ENCODE measurements at places on chromosomes 2 and 18.

DNA sequence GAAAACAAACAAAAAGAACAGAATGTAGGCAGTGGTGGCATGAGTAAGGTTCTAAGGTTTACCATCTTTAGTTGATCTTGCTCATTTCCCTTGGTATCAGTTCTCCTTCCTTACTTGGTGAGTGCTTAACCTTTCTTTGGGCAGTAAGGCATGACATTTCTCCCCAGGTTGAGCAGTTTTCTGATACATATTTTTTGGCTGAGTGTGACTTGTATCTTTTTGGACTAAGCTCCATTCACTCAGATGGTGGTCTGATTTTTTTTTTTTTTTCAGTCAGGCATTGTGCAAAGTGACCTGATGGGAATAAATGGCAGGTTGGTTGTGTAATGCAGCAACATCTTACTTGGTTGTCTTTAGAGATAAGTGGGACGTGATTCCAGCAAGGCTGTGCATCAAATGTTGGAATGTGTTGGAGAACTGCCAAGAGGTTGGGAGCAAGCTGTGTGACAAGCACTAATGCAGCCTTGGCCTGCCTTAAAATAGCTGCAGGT lies 15.1 kb downstream of the SPTBN1 start:
- peak; percentile 89 for DNase-seq

- DNase-seq: no peak
Observed at GRCh38 chr18:23340661-23341060, 112.4 kb upstream of the RIOK3 start.

DNA sequence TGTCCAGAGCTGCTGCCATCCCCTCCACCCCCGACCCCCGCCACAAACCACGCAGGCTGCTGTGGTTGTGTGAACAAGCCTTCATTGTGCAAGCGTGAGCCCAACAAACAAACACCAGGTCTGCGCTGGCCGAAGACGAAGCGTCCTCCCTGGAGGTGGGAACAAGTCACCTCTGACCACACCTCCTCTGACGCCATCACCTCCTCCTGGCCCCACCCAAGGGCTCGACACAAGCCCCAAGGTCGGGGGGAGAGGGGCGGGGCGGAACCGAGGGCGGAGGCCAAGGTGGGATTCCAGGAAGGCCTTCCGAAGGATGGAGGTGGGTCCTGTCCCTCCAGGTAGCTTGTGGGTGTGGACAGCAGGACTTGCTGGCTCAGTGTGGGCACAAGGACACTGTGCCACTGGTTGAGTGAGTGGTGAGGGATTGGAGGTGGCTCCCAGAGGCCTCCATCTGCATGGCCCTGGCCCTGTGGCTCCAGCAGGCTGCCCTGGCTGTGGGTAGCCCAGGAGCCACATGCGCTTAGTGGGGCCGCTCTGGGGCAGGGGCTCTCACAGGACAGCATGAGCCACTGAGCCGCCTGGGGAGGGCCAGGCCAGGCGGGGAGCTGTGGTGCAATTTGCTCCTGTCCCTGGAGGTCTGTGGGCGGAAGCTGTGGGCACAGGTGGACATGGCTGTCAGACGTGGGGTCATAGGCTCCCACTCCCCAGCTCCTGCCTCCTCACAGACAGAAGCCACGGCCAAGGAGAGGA lies 7.4 kb upstream of the GPR17 start:
- no peak for DNase-seq

- DNase-seq: no peak
Observed at GRCh38 chr2:61328707-61329251, 142.1 kb downstream of the USP34 start.

GRCh38 chr18:62249478-62250097 lies 62.5 kb downstream of the RELCH start:
- DNase-seq: peak; percentile 84

DNA sequence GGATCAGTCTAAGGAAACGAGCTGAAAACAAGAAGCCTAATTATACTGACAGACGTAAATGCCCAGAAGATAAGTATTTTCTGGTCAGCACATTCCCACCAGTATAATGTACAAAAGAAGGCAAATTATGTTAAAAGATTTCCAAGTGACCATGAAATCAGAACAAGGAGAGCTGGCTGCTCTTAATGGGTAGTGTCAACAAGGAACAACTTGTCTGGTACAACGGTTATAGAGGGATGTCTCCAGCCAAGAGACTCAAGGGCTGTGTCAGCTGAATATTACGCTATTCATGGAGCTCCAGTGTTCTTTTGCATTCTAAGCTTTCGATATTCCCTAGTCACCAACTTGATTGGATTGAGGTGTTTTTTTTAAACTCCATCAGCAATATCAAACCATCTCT lies 8.6 kb upstream of the L3MBTL4 start:
- no peak for DNase-seq

- DNase-seq: no peak
Observed at GRCh38 chr2:237572742-237573101, 6.3 kb downstream of the PRLH start.

- no peak for DNase-seq
Observed at GRCh38 chr2:118632921-118633320, 214.5 kb downstream of the EN1 start.

- no peak for DNase-seq
Observed at GRCh38 chr2:112074506-112074905, 19.4 kb downstream of the TMEM87B start.

- DNase-seq: no peak
Observed at GRCh38 chr2:46202987-46203386, 94.2 kb upstream of the EPAS1 start.

GRCh38 chr18:57915248-57915647 lies 112.1 kb upstream of the ATP8B1 start:
- DNase-seq: peak; percentile 49

DNA sequence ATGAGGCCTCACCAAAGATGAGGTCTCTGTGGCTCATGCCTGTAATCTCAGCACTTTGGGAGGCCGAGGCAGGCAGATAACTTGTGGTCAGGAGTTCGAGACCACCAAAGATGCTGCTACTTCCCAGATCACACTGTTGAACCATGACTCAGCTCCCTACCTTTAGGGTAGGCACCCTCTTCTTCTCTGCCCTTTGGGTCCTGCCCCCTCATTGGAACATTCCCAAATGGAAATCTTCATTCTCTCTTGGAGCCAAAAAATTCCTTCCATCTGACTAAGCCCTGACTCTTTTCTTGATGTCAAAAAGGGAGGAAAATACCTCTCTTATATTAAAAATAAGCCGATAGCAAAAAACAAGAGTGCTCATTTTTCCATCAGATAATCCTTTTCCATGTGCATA lies 183.5 kb downstream of the PAX3 start:
- DNase-seq: no peak

DNA sequence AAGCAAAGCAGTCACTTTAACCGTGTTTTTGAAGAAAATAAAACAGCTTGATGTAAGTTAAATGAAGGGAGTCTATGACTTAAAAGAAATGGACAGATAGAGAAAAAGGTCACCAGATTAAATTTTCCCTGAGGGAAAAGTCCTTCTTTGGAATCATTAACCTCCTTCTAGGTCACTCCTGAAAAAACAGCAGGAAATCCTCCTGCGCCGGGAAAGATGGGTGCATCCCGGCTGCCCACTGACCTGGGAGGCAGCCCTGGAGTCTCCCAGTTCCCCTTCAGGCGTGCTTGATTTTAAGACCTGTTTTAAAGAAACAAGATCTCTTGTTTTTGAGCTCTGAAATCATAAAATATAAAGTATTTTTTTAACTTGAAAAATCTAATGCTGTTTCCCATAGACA lies 18.4 kb upstream of the ZNF521 start:
- DNase-seq: no peak

GRCh38 chr18:79542876-79543750 lies 136.5 kb upstream of the CTDP1 start:
- no peak for DNase-seq

- no peak for DNase-seq
Observed at GRCh38 chr2:236964291-236964690, 121.4 kb upstream of the COPS8 start.

DNA sequence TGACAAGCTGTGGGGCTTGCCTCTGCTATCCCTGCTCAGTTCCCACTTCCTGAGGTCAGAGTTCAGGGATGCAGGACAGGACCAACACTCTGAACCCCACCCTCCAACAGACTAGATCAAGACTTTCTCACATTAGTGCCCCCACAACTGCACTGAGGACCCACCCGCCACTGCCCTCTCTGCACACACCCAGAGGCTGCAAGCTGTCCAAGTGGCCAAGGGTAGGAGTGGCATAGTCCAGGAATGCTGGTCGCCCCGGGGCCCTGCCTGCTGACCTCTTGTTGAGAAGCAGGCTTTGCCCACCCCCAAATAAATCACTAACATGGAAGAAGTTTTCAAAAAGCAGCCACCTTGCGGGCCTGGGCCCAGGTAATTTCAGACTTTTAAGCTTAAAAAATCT lies 5.5 kb upstream of the KIF1A start:
- no peak for DNase-seq

- no peak for DNase-seq
Observed at GRCh38 chr2:149731079-149731478, 143.5 kb upstream of the MMADHC start.

- DNase-seq: peak; percentile 84
Observed at GRCh38 chr2:74876081-74876886, 42.4 kb downstream of the HK2 start.

DNA sequence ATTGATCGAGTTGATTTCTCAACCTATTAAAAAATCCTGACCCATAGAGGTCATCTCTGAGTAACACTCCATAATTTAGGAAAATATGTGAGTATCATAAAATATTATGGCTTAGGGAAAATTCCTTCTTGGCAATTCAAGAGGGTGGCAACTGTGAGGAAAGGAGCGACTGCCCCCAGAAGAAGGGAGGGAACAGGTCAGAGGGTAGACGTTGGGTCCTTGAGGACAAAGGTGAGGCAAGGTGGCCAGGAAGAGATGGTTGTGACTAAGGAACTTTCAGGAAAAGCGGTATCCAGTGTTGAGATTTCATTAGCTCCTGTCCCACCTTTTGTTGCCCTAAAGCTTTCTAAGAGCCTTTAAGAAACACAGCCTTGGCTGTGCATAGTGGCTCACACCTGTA lies 10.5 kb upstream of the AGAP1 start:
- no peak for DNase-seq

DNA sequence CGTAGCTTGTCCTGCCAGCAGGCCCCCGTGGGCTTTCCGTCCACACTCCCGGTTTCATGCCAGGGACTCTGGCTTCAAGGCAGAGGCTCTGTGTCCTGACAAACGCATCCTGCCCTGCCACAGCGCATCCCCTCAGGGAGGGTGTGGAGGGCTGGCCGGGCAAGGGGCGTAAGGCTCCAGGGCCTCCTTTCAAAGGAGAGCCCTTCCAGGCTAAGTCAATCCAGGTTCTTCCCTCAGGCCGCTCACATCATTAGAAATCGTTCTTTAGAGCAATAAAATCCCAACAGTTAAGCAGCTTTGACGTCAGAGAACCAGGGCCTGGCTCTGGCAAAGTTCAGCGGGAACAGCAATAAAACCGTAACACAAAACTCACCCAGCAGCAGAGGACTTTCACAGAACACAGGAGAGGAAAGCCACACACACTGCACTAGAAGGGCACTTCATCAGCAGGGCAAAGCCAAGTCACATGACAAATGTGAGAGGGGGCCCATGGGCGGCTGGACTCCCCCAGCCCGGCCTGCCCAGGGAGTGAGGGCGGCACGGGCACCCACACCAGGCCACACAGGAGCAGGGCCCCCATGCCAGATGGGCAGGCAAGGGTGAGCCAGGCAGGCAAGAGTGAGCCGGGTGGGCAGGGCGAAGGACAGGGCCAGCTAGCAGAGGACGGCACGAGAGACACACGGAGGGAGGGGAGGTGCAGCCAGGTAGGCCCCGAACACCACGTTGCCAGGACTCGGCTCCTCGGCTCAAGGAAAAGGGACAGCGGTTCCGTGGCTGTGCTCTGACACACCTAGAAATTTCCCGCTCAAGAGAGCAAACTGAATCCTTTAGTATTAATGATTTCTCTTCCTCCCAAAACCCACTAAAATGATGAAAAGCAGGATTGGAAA lies 52.0 kb downstream of the HDAC4 start:
- DNase-seq: no peak

GRCh38 chr2:224983712-224984554 lies 58.3 kb downstream of the DOCK10 start:
- peak; percentile 12 for DNase-seq

DNA sequence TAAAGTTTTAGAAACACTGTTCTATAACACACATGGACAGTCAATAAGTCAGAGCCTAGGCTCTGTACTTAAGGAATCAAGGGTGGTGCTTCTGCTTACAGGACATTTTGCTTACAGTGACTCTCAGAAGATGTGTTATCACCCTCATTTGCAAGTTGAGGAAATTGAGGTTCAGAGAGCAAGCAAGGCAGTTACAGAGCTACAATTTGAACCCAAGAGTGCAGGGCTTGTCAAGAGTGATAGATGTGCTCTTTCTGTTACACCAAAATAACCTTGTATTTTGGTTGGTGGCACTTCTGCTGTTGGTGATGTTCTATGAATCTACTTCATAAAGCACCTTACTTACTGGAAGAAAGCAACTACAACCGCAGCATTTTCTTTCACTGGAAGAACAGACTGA lies 170.2 kb downstream of the THADA start:
- no peak for DNase-seq
